ENCODE measurements at places on chromosomes 6 and 20.

- DNase-seq: no peak
Measured at GRCh38 chr20:25535762-25536161, 49.6 kb downstream of the NINL start.

GRCh38 chr20:8318965-8319625, 187.0 kb downstream of the PLCB1 start:
- DNase-seq: no peak

GRCh38 chr20:38209054-38209675, 44.1 kb upstream of the TGM2 start:
- no peak for DNase-seq

DNA sequence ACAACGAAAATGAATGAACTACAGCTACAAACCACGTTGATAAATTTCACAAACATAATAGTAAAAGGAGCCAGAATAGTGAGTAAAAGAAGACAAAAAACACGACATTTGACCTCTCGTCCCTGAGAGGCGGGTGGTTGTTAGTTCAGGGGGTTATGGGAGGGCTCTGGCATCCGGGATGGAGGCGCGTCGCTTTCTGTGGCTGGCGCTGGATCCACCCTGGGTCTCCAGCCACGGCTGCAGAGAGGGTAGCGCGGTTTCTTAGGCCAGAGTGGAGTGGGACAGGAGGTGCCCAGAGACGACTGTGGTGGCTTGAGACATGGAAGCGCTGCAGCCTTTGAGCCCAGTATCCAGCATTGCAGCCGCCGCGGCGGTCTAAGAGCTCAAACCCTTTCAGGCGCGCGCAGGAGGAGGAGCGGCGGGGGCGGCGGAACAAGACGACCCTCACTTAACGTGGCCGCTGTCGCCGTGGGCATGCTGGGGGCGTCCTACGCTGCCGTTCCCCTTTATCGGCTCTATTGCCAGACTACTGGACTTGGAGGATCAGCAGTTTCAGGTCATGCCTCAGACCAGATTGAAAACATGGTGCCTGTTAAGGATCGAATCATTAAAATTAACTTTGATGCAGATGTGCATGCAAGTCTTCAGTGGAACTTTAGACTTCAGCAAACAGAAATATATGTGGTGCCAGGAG, 3.7 kb upstream of the ZSCAN23 start:
- DNase-seq: no peak

DNA sequence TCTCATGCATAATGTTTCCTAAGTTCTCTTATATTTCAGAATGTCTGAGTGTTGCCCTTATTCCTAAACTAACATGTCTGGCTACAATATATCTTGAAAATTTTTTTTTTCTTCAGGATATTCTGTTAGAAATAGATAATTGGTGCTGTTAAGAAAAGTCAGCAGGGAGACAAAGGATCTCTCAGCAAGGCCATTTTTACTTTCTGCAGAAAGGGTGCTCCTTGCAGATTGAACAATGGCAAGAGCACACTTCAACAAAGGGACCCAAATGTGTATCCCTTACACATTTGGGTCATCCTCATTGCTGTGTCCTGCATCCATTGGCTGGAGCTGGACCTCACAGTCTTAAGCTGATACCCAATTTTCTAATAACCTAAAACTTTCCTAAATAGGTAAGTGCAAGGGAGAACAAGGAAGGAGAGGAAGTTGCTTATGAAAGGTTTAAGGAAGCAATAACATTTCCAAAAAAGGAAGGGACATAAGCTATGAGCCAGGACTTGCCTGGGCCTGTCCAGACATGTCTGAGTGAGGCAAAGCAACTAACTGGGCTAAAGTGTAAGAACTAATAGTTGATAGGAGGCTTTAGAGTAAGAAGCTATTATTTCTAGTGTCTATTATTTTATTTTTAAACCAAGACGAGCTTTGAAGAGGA, 429.6 kb downstream of the BCKDHB start:
- DNase-seq: no peak

- no peak for DNase-seq
Measured at GRCh38 chr6:22271081-22271480, 25.8 kb downstream of the PRL start.

DNA sequence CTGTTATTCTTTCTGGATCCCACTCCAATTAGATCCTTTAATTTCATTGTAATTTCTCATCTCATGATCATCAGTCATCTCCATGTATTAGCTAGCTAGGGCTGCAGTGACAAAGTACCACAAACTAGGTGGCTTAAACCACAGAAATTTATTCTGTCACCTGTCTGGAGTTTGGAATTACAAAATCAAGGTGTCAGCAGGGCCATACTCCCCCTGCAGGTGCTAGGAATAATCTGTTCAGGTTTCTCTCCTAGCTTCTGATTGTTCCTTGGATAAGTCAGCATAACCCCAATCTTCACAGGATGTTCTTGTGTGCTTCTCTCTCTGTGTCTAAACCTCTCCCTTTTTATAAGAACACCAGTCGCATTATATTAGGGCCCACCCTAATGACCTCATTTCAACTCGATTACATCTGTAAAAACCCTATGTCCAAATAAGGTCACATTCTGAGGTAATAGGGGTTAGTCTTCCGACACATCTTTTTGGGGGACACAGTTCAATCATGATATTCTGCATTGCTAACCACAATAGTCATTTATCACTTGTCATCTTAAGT, 40.5 kb downstream of the BEND6 start:
- DNase-seq: no peak

DNA sequence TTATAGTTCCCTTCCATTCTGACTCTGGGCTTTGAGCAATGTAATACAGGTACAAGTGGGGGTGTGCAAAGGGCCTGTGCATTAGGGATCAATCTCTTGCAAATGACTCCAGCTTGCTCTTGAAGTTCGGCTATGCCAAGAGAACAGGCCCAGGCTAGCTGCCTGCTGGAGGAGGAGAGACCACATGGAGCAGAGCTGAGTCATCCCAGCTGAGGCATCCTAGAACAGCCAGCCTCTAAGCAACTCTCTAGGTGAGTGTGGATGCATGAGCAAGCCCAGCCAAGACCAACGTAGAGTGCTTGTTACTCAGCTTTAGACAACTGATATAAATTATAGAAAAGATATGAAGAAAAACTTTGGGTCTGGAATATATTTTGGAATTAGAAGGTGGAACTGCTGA, 47.6 kb upstream of the RBM24 start:
- DNase-seq: no peak

GRCh38 chr20:39954621-39955020, 734.4 kb downstream of the MAFB start:
- no peak for DNase-seq

DNA sequence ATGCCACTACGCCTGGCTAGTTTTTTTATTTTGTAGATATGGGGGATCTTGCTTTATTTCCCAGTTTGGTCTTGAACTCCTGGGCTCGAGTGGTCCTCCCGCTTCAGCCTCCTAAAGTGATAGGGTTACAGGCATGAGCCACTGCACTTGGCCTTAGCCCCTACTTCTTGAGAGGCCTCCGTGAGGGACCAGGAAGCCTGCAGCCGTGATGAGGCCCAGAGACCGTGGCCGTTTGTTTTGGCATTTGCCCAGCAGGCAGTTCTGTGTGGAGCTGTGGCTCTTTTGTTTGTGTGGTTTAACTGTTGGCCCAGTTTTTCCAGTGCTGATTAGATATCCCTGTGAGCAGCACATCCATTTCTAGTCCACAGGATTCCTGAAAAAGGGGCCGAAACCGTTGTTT, 39.8 kb downstream of the SRSF3 start:
- no peak for DNase-seq

DNA sequence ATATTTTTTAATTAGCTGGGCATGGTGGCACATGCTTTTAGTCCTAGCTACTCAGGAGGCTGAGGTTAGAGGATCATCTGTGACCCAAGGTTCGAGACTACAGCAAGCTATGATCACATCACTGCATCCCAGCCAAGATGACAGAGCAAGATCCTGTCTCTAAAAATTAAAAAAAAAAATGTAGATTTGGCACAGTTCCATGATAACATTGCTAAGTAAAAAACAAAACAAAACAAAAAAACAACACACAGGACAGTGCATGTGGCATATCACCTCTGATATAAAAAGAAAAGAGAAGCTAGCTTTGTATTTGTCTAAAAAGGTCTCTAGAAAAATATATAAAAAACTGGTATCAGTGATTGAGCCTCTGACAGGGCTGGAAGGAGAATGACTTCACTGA, 24.6 kb downstream of the RNF24 start:
- DNase-seq: no peak

- no peak for DNase-seq
Measured at GRCh38 chr6:117233145-117233544, 32.2 kb upstream of the VGLL2 start.

GRCh38 chr20:59403261-59403961, 103.0 kb downstream of the EDN3 start:
- DNase-seq: peak; percentile 75

DNA sequence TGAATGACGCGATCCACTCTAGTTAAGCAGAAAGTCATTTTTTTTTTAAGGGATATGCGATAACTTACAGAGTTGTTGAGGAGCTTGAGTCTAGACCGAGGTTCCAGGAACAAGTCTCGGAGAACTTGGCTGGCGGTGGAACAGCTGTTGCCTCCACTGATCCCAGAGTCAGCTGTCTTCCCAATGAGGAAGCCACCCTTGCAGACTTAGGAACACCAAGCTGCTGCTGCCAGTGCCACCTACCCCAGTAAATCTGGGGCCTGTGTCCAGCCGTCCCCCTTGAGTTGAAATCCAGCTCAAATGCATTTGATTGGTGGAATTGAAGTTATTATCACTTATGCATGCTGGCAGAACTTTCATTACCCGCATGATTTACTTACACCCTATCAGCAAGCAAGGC, 6.7 kb downstream of the PFDN4 start:
- DNase-seq: no peak

DNA sequence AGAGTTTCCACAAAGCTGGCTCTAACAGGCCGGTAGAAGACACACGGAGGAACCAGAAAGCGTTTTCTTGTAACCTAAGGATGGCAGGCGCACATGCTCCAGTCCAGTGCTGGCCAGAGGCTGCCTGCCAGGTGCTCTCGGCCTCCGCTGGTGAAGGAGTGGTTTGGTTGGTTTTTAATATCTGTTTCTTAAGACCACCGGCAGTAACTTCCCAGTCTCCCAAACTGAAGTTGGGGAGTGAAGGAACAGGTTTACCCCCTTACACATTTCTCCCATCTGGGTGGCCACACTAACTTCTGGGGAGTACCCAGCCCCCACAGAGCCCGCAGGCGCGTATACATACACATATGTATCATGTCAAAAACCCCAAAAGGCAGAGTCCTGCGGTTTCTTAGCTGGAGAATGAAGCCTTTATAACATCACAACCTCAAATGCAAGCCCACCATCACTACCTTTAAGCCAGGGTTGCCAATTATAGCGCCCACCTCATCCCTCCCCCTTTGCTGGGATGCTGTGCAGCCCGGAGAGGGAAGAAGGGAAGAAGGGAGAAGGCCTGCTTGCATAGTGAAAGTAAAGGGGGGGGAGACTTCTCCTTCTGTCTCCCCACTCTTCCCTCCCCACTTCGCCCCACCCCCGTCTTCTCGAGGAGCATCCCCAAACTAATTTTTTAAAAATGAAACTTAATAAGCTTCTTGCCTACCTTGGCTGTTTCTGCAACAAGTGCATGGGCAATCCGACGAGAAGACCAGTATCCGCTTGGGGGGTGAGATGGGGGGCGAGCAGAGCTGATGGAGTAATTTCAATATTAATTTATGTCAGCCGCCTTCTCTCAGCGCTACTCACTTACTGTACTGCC, 1.0 kb downstream of the TRERF1 start:
- peak; percentile 13 for DNase-seq

DNA sequence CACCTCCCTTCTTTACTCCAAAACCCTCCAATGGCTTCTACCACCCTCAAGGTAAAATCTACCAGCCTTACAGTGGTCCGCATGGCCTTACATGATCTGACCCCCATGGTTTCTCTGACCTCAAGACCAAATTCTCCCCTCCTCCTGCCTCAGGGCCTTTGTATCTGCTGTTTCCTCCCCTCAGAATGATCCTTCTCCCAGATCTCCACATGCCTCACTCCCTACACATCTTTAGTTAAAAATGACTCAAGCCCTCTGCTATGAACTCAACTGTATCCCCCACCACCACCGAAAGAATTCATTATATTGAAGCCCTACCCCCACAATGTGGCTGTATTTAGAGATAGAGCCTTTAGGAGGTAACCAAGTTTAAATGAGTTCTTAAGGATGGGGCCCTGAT, 4.1 kb downstream of the SLC23A2 start:
- no peak for DNase-seq

- DNase-seq: no peak
Measured at GRCh38 chr20:20002101-20002998, 14.8 kb upstream of the NAA20 start.

DNA sequence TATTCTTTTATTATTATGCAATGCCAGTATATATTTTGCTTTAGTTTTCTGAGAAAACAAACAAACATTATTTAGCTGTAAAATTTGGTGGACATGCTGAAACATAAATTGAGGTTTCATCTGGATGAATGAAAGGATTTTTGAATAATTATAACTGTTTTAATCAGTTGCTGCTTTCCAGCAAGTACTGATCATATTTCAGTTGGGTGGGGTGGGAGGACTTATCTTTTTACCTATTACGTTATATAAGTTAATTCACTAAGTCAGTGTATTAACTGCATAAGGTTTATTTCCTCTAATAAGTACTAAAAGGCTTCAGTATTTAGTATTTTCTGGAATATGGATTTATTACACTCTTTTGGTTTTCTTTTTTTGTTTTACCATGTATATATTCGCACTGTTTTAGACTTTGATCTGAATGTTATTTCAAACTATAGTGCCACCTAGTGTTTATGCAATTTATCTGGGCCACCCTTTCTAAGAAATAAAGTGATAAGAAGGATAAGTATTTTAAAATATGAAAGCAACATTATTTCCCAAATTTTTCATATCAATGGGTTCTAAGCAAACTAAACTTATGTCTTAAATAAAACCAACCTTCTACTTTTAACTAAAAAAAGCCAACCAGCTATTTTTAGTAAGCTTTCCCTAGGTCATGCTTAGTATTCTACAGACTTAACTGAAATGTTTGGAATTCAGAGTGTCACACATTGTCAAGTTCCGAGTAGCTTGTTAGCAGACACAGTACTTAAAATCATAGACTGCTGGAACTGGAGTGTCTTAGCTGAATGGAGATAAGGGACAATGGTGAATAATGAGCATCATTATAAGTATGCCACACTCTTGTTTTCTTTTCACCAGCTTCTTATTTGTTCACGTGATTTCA, 105.4 kb upstream of the MCHR2 start:
- no peak for DNase-seq

DNA sequence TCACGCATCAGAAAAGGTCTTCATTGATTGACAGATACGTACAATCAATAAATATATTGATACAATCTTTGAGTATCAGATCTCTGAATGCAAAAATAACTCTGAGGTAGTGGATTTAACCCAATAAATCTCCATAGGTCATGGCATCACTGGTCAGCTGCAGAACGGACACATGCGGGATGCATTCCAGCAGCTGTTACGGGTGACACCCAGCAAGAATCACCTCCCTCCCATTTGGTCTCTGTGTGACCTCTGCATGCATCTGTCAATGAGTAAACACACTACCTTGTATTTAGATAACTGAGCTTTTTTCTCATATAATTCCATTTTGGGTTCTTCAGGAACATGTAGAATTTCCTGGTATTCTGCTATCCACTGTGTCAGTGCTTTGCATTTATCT, 285.4 kb downstream of the SYNE1 start:
- no peak for DNase-seq
